Activated CD8-positive, alpha-beta memory T cell treated with anti-CD3 and anti-CD28 coated beads for 48 hours (primary cell): ENCODE measurements at places on chromosomes 2 and 18.

DNA sequence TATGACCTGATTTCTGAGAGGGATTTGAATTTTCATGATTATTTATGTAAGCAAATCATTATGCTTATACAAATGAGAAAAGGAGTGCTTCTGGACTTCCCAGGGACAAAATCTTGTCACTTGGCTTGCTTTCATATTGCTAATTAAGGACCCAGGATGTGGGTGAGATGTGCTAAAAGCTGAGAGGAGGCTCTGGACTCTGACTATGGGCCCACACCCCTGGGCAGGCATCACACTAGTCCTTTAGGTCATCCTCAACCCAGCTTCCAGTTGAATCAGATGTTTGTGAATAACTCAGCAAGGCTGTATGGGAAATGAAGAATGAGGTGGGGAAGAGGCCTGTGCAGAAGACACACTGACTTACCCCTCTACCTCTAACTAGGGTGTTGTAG lies 11.9 kb downstream of the IL1B start:
- no peak for DNase-seq

GRCh38 chr2:223055836-223056235 lies 3.8 kb downstream of the KCNE4 start:
- DNase-seq: no peak

DNA sequence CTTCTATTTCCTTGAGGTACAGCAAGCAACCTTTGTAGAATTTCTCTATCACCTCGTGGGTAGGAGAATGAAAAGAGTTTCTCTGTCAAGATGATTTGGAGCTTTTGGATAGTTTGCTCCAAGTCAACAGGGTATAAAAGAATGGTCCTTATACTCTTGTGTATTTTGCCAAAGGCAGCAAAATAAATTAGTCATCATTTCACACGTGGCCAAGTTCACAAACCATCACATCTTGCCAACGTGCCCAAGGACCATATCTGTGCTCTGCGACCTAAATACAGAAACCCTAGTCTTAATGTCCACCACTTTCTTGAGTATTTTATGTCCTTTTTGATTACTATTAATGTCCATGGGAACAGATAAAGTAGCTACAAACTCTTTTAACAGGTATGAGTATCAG lies 262.9 kb downstream of the AFF3 start:
- no peak for DNase-seq

DNA sequence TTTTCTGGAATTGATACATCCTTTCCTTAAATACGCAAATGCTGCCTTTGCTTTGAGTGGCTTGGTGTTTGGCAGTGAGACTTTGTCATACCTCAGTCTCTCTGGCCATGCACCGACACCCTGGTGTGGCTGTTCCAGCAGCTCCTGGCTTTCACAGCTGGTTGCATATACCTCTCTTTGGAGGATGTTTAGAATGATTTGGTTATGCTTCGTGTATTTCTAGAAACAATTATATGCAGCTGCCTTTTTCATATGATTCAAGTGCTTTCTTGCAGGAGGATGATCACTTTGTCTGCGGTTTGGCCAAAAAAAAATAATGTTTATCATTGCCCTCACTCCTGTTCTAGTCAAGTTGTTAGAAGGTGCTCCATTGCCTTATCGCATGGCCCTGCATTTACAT lies 95.0 kb upstream of the EML6 start:
- no peak for DNase-seq

DNA sequence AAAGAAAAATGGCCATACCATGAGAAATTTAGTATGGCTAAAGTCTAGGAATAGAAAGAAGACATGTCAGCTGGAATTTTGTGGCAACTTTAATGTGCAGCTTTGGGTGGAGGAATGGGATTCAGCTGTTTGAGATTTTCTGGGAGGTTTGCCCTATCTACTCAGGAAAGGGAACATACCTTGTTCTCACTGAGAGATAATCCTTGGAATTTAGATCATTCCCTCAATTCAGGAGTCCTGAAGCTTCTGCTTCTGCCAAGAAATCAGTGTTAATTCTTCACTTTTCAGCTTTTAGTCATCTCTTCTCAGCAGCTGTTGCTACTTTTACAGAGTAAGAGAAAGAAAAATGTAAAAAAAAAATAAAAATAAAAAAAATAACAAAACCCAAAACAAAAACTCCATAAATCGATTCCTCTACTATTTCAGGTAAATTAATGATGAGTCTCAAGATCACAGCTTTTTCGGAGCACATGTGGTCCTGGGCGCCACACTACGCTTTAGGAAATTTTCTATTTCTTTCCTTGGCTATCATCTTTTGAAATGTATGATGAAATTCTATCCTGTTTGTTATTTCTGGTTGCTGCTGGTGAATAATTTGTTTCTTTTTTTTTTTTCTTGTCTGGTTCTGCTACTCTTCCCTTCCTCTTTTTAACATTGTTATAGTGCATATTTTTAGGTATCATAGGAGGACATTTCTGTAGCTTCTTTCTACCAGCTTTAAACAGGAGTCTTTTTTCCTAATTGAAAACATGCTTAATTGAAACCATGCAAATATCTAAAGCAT lies 18.9 kb upstream of the BAZ2B start:
- no peak for DNase-seq

GRCh38 chr18:76457475-76457874 lies 37.6 kb downstream of the ZNF516 start:
- DNase-seq: no peak

GRCh38 chr2:231009236-231009919 lies 13.5 kb downstream of the SPATA3 start:
- no peak for DNase-seq

DNA sequence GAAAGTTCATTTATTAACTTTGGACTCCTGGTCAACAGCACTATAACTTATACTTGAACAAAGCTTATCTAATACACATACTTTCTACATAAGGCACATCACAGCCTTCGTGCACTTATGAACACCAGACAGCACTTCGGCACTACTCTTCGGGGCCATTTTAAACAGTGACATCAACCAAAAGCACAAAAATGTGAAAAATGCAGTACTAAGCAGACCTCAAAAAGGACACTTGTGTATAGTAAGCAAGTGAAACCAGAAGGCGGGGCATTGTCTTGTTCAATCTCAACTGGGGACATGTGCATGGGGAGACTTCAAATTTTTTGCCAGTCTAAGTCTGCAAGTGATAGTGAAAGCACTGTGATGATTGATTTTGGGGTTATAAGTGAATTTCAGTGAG lies 163.0 kb downstream of the NCKAP5 start:
- DNase-seq: no peak

GRCh38 chr2:20422402-20423271 lies 24.2 kb upstream of the RHOB start:
- no peak for DNase-seq

DNA sequence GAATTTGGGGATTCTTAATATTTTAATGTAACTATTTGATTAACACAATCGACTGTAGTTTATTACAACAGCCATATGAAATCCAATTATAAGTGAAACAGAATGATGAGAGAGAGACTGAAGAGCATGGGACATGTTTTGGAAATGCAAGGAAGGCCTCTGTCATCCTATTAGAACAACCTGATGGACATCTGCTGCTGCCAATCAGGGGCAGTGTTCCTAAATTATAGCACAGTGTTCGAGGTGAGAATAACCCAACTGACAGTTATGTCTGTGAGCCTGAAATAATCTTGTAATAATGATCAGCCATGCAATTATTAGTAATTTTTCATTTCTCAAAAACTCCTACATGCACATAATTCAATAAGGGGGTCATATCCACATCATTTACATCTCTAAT lies 73.6 kb downstream of the CCDC141 start:
- no peak for DNase-seq

GRCh38 chr2:240876475-240877251 lies 8.0 kb downstream of the AGXT start:
- no peak for DNase-seq

GRCh38 chr2:173770947-173771678 lies 194.1 kb downstream of the SP3 start:
- no peak for DNase-seq

DNA sequence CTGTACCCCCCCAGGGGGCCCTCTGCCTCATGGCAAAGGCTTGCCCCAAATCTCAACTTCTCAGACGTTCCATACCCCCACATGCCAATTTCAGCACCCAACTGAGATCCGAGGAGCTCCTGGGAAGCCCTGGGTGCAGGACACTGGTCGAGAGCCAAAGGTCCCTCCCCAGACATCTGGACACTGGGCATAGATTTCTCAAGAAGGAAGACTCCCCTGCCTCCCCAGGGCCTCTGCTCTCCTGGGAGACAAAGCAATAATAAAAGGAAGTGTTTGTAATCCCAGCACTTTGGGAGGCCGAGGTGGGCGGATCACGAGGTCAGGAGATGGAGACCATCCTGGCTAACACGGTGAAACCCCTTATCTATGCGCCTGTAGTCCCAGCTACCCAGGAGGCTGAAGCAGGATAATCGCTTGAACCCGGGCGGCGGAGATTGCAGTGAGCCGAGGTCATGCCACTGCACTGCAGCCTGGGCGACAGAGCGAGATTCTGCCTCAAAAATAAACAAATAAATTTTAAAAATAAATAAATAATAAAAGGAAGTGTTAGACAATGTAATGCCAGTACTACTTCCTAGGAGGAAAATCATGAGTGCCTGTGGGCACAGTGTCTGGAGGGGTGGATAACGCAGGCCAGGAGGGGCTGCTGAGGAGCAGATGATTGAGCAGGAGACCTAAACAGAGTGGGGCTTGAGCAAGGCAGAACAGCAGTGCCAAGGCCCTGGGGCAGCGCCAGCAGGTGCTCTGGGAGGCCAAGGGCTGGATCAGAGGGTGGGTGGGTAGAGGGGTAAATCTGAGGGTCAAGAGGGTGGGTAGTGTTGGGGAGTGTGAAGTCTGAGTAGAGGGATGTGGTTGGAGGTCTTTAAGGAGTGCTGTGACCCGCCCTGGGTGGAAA lies 4.0 kb downstream of the ALPP start:
- DNase-seq: no peak
